Activated naive CD4-positive, alpha-beta T cell (primary cell): ENCODE measurements at places on chromosomes 4 and X.

DNA sequence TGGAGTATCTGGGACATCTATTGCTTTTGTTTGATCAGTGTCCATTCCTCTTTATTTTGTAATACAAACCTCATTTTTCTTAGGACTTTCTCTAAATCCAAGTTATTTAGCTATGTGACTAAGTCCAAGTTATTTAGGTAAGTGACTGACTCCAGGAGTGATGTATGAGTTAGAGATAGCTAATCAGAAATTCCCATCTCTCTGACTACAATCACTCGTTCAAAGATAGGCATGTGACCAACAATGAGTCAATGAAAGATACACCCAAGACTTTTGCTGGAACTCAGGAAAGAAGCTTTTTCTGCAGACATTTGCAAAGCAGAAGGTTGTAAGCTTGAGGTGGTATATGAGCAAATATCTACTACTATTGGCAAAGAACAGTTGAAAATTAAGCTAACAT, 72.5 kb upstream of the KCNIP4 start:
- no peak for DNase-seq

GRCh38 chr4:138889216-138889615, 126.4 kb upstream of the NOCT start:
- DNase-seq: no peak

DNA sequence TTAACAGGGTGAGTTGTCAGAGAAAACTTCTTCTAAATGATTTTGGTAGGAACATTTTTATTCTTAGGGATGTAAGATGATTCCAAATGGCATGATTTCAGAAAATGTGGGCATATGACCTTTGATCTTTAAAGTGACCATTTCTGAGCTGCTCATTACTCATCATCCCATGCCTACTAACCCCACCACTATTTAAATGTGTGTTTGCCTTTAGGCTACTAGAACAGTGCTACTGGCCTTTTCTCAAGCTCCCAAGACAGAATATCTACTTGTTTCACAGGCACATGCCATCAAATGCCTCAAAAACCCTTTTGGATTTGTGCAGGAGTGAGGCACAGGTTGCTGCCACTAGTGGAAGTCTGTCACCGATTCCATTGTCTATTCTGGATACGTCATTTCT, 428.2 kb downstream of the ADAM29 start:
- DNase-seq: no peak

DNA sequence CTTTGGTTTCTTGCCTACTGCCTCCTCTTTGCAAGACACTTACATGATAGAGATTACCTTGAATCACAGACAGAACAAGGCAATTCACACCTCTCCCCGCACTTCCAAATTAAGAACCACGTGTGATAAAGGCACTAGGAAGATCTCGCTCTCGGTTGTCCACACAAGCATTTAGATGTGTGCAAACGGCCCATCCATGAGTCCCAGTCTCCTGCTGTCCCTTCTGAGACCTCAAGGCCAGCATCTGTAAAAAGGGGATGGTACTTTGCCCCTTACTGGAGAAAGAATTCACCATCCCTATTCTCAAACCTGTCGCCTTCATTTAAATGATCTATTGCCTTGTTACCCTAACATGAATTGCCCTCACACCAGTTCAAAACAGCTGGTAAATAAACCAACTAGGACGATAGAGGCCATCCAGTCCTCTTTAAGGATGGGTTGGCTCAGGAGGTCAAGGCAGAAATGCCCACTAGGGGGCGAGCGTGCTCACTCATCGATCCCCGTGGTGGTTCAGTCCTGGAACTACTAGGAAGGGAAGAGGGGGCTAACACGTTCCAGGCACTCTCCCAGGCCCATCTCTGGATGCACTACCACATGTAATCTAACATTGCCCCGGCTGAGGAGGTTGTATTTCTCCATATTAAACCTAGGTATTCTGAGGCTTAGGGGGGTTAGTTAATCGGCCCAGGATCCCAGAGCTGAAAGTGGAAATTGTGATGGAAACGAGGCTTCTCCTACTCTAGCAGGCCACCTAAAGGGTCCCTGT, 95.8 kb downstream of the DHX15 start:
- peak; percentile 8 for DNase-seq

DNA sequence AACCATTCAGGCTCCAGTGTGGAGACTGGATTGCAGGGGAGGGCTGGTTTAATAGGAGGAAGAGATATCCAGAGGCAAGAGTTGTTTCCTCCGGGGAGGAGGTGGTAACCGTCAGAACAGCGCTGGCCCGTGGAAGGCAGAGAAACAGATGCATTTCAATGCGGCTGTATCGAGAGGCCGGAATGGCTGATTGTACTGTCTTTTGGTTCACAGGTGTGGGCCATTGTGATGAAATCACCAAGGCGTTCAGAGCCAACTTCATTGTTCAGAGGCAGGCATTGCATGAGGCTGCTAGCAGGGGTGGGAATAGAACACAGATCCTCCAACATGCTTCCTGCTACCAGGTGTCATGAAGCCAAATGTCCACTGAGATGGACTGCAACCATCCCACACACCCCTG, 53.0 kb downstream of the SHOX start:
- no peak for DNase-seq
